ENCODE measurements at places on chromosomes 7 and 10.

DNA sequence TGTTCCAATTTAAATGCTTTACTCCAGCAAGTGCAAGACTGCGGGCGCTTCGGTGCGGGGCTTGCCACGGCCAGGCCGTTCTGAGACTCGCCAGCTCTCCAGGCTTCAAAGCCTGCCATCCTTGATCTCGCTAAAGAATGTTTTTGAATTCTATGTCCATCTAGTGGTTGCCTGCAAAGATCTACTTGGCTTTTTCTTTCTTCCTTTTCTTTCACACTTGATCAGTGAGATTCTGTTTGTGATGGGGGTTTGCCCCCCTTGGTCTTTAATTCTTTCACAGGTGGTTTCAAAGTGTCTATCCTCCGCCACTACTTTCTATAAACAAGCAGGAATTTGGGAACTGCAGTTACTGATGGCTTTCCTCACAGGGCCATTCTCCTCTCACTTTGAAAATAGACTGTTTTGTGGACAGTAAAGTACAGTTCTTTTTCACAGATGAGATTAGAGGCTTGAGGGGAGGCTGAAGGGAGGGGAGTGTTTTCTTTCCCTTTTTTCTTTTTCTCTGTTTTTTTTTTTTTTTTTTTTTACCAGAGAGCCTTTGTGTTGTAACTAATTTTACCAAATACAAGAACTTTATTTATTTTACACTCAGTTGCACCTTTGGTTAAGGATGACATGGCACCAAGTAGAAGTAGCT lies 15.2 kb upstream of the FBXW4 start:
- no peak for DNase-seq

GRCh38 chr10:4283846-4284610 lies 499.0 kb upstream of the KLF6 start:
- no peak for DNase-seq

DNA sequence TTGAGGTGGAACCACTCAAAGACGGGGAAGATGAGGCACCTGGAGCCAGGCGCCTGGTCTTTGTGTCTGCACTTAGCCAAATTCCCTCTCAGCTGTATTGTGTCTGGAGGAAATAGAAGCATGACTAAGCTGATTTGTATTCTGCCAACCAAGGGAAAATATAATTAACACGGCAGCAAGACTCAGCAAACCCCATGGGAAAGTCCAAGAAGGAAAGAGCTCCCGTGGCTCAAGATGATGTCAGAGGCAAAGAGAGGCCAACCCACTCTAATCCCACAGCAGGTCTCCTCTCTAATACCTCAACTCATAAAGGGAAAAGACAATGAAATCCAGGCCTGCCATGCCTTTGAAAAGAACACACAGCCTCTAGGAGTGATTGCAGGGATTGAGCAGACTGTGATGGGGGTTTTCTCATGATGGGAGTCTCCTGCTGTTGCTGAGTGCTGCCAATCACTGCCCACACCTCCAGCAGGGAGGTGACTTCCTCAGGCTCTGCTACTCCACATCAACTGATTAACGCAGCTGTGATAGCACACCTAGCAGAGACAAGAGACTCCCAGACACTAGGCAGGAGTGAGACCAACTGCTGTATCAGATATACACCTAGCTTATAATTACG lies 255.5 kb upstream of the C7orf33 start:
- peak; percentile 27 for DNase-seq

GRCh38 chr7:24978843-24979469 lies 1.0 kb downstream of the OSBPL3 start:
- no peak for DNase-seq

GRCh38 chr7:43565786-43566185 lies 17.1 kb upstream of the STK17A start:
- DNase-seq = no peak

Data from urothelium cell line (cell line).